Stimulated activated CD8-positive, alpha-beta memory T cell treated with anti-CD3 and anti-CD28 coated beads, Interleukin-7, amount 100 ng/mL, for 48 hours (primary cell): ENCODE measurements at places on chromosomes 3 and 15.

GRCh38 chr3:136932523-136932922, 25.3 kb upstream of the IL20RB start:
- no peak for DNase-seq

DNA sequence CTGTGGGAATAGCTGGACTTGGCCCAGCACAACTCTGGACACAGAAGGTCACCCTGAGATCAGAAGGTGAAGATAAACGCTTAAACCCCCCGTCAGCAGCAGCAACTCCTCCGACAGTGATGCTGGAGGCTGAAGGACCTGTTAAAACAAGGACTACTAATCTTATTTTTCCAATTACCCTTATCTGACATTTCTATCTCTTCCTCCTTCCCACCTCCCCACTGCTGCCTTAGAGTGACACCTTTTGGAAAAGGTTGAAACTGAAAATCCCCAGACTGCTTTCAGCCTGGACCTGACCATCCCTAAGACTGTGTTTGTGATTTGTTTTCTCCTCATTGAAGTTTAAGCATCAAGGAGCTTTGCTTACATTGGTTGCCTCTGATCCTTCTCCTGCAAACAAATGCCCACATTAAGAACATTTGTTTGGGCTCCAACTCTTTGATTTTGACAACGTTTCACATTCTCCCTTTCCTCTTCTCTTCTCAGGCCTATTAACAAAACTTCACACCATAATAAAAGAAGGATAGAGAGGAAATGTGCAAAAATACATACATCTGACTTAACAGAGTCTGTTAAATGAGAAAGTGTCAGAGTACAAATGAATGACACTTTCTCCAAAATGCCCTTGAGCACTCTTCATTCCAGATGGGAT, 410.6 kb upstream of the WNT5A start:
- DNase-seq = no peak

DNA sequence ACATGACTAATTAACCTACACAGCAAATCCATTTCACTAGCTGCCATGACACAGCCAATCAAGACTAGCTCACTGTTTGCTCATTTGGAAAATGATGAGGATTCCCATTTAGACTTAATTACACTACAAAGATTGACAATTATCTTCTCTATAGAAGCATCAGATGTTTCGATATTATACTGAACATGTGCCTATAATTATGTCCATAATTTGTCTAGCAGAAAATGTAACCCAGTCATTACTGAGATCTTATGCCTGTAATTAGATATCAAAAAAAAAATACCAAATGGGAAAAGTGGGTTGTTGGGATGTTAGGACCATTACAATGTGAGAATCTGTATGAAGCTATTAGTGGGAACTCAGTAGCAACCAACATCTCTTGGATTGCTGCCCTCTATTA, 344.2 kb upstream of the MCTP2 start:
- no peak for DNase-seq

- no peak for DNase-seq
Observed at GRCh38 chr15:27776501-27776900, 322.6 kb downstream of the OCA2 start.

DNA sequence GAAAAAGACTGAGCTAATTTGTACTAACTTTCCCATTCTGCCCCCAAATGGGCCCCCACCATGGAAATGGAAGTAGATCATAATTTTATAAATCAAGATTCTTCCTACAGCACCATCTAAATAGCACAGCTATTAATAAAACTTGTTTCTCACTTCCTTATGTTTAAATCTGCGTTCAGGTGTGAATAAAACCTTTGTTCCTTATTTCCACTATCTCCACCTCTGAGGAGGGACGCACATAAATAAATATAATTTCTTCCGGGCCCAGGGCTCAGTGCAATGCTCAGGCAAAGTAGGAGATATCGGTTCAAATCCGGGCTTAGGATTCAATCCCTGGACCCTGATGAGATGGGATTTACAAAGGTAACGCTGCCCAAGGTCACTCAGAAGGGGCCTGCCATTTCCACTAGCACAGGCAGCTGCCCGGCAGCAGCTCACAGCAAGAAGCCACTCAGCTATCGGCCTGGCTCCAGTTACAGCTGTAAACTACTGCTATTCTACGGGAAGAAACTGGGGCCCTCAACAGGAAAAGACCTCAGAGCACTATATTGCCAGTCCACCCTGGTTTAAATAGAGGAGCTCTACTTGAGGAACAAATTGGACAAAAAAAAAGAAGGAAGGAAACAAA, 52.5 kb downstream of the FOXP1 start:
- DNase-seq = no peak

GRCh38 chr3:51471775-51472652, 27.8 kb downstream of the DCAF1 start:
- no peak for DNase-seq

DNA sequence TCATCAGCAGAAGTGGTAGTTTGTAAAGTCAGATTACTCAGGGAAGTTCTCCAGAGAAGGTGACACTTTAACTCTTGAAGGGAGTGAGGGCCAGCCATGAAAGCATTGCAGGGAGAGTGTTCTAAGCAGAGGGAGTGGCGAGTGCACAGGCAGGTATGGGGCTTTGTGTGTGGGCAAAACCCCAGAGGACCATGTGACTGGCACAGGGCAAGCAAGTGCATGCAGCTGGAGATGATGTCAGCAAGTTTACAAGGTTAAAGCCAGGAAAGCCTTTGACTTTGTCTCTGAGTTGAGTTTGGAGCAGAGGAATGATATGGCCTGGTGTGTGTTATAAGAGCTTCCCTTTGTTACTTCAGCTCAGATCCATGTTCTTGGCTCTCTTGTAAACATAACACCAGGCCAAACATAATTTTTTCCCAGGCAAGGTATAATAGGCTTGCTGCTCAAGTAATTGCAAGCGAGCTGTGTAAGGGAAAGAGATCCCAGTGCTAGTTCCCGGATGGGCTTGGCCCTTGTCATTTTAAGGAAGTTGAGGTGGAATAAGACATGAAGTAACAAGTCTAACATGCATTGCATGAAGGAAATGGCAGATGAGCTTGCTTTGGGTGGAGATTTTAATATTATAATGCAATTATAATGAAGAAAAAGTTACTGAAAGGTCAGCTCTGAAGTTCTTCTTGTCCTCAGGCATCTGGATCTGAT, 341.1 kb upstream of the LRRC3B start:
- DNase-seq = no peak

DNA sequence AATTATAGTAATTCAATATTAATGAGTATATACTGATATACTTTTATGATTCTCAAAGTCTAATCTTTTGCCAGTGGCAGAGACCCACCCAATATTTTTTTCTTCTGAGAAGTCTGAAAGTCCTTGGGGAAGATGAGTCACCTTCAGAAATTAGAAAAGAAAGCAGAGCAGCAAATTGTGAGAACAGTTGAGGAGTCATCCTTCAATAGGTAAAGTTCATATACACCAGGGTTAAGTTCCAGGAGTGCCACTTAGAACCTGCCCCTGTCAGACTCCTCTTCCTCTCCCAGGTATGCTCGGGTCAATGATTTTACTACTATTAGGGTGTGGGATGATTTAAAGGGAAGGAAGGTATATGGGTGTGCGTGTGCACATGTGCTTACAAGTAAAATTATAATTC, 7.1 kb downstream of the CLRN1 start:
- DNase-seq = no peak

DNA sequence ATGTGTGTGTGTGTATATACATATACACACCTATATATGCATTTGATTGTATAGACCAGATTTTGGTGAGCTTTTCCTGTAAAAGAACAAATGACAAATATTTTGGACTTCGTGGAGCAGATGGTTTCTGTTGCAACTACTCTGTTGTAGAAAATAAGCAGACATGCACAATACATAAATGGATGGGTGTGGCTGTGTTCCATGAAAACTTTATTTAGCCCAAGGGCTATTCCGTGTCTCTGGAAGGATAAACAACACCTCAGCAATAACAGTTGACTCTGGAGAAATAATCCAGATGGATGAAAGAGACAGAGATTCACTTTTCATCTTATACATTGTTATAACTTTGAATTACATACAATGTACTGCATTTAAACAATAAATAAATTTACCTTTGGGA, 441.4 kb downstream of the CNTN3 start:
- no peak for DNase-seq

- DNase-seq = no peak
Observed at GRCh38 chr3:168812234-168812633, 716.5 kb upstream of the GOLIM4 start.

GRCh38 chr3:142274908-142275307, 49.5 kb upstream of the GK5 start:
- DNase-seq = no peak

DNA sequence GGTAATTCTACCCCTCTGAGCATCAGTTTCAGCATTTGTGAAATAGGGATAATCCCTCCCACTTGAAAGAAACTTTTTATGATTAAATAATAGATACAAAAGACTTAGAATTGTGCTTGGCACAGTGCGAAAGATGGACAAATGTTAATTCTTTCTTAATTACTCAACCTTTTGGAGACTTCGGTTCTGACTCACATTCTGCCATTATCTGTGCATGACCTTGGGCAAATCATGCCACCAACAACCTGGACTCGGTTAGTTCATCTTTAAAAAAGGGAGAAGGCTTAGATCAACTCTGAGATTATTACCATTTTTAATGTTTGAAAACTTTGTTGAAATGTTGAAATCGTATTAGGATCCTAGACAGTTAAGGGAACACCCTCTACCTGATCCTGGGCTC, 40.6 kb upstream of the POLR2M start:
- no peak for DNase-seq

DNA sequence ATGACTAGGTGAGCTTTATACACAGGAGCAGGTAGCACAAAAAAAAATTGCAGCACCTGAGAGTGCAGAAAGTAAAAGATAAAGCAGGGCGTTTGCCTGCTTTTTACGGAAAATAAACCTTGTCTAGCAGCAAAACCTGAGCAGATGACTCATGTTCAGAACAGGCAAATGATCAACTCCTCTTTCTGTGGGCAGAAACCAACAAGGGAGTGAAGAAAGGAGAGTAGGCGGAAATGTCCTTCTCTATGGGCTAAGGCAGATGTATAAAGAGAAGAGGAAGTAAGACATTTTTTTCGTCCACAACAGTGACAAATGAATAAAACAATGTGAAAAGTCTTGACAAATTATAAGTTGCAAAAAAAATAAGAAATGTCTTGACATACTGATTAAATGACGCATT, 24.5 kb upstream of the GMNC start:
- DNase-seq = no peak

DNA sequence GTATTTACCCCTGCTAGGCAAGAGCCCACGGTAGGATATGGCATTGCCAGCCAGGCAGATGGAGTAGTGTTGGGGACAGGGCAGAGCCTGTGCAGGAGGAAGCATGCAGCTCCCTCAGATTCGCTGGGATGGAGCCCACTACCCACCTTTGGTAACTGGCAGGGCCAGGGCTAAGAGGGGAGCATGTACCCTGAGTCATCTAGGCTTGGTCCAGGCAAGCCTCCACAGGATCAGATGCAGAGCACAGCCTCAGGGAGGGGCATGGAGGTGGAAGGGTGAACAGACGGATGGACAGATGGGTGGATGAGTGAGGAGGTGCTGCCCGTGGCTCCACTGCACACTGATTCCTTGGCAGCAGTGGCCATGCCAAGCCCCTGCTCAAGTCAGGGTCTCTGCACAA, 33.0 kb downstream of the IL20RB start:
- no peak for DNase-seq

GRCh38 chr15:88736204-88736603, 67.0 kb upstream of the ACAN start:
- no peak for DNase-seq

GRCh38 chr15:92797168-92798052, 102.7 kb upstream of the CHD2 start:
- DNase-seq = no peak

- no peak for DNase-seq
Observed at GRCh38 chr3:186502966-186503712, 41.0 kb downstream of the CRYGS start.
